ENCODE measurements at places on chromosomes 6 and 20. TPM values are rescaled to one million over a fixed set of nuclear protein-coding genes. Genes with fewer than 3 reads are reported as not detected.

Gene TFAP2B
- total RNA-seq, result not detected

Gene GLP1R
- total RNA-seq, result not detected

Gene SLC35D3
- total RNA-seq, result not detected

Gene CMTR1
- 28.7 TPM for total RNA-seq

Gene MAP1LC3A
- not detected for total RNA-seq

Gene OPN5
- total RNA-seq, result not detected

Gene KHDC1L
- 5.4 TPM for total RNA-seq

Gene SMLR1
- not detected for total RNA-seq

Gene C20orf204
- 2.5 TPM for total RNA-seq

Gene BTN1A1
- total RNA-seq, result 0.32 TPM

Gene SLC22A16
- total RNA-seq, result not detected

Gene VARS1
- 254 TPM for total RNA-seq

Gene SDC4
- 100 TPM for total RNA-seq
